ENCODE measurements at places on chromosomes 4 and X.
A peak's percentile ranks its signal among the peaks of the same experiment; 100 is the strongest.

DNA sequence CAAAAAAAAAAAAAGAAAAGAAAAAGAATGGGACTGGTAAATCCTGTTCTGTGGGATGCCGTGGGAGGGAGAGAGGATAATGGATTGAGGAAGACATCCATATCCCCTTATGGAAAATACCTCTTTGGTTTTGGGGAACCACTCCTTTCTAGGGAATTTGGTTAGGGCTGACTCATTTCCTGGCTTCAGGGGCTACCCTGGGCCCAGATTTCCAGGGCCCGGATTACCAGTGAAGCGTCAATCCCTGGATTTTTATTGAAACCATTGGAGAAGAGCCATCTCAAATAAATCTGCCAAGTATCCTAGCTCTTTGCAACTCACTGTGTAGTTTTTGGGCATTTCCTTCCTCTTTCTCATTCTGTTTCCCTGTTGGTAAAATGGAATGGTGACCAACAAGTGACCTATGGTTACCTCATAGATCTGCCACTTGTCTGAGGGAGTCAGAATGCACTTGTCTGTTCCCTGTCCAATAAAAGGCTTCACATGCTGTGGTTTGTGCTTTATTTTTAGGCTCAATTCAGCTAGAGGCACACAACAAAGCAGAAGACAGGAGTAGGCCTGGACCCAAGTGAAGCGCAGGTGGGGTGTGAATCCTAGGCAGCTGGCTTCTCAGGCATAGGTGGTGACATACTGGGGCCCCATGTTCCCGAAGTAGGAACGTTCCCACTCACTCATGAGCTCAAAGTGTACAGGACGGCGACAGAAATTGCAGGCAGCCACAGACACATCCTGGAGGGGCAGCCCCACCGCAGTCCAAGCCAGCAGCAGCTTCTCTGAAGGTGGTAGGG, 8.6 kb downstream of the APEX2 start:
- no peak for DNase-seq

DNA sequence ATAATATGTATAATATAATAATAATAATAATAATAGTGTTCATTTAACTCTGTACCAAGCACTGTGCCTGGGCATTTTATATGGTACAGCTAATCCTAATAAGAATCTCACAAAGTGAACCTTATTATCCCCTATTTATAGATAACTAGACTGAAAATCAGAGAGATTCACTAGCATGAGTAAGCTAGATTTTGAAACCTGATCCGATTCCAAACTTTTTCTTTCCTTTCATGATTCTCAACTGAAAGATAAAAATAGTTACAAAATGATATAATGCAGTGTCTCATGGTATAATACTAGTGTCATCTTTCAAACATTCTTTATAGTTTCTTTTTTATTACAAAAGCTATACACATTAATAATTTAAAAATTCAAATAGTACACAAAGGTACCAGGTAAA, 55.9 kb upstream of the RNF128 start:
- DNase-seq = no peak

DNA sequence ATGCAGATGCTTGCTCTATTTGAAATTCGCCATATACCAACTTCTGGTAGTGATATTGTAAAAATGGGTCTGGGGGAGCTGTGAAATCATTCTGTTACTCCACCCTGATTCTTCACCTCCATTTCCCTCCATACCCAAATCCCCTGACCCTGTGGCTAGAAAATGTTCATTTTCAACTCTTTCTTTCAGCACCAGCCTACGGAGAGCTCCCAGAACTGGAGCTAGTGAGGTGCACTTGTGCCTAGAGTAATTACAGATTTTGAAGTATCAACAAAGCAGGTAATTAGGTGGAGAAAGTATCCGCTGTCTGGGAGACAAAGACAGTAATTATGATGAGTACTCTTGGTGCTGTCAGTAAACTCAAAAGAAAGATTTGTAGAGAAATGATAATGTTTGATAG, 8.1 kb downstream of the ARHGAP36 start:
- DNase-seq = no peak

DNA sequence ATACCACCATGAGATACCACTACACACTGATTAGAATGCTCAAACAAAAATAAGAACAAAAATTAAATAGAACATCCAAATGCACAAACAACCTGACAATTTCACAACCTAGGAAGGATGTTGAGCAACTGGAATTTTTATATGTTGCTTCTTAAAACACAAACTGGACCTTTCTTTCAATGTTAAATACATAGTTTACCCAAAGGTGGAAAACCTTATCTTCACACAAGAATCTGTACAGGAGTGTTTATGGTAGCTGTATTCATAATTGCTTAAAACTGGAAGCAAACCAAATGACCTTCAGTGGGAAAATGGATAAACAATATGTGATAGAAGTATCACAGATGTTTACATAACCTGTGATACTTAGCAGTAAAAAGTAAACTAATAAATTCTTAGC, 573.8 kb downstream of the MAGEB5 start:
- DNase-seq = no peak

DNA sequence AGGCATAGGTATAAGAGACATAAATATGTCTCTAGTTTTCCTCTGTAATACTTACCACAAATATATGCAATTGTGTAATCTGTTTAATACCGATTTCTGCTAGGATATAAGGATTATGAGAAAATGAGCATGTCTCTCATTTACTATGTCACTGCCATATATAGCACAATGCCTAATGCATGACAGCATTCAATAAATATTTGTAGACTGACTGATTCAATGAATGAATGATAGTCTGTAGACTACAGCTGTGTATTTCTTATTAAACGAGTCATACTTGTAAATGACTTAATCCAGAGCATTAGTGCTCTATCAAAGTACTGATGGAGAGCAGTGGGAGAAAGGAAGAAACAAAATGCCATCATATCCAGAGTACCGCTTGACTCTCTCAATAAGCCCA, 175.6 kb downstream of the PPP3CA start:
- DNase-seq = no peak

DNA sequence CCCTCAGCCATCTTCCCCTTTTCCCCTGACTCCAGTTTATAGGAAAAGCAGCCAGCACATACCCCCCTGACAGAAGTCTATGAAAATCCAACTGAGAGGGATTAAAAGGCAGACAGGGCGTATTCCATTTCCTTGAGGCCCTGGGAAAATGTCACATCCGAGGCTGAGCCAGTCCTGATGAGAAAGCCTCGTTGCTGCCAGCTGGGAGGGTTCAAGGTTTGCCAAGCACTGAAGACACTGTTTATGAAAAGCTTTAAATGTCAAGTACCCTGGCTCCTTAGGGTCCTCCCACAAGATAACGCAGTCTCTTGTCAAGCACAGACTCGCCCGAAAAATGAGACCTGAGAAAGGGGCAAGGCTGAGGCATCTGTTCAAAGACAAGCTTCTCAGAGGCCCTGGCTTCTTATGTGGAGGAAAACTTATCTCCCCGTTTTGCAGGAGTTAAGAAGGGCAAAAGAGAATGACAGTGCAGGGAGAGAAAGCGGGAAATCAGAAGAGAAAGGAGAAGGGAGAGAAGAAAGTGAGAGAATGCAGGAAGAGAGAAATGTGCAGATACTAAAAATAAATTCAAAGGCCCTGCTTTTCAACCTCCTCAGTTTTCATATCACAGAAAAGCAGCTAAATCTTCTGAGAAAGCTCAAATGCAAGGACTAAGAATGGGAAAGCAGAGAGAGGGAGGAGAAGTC, 44.7 kb downstream of the SCD5 start:
- no peak for DNase-seq

GRCh38 chr4:67282749-67283148, 262.6 kb downstream of the CENPC start:
- DNase-seq = no peak

- DNase-seq = no peak
These were observed 177.4 kb upstream of the SCML1 start for GRCh38 chrX:17559728-17560379.

- DNase-seq = no peak
These were observed 40.2 kb downstream of the KDM5C start for GRCh38 chrX:53184836-53185235.

DNA sequence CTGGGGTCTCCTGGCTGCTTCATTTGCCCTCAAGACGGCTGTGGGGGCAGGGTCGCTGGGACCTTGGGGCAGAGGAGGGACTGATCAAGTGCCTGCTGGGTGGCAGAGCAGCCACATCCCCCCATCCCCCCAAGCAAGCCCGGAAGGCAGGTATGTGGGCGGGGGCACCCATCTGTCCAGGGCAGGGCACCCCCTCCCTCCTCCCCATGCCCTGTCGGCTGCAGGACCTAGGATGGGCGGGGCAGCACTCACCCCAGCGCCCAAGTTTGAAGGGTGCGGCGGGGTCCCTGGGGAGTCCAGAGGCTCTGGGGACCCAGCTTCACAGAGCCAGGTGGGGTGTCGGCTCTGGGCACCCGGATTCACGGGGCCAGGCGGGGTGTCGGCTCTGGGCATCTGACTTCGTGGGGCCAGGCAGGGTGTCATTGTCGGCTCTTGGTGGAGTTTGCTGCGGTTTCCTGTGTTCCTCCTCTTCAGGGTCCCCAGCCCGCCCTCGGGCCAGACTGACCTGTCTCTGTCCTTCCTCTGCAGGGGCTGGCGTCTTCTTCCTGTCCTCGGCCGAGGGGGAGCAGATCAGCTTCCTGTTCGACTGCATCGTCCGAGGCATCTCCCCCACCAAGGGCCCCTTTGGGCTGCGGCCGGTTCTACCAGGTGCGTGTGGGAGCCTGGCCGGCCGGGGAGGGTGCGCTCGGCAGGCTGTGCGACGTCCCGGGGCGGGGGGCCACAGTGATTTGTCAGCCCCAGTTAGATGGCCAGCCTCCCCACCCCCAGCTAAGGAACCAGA, 22.1 kb downstream of the DOK7 start:
- DNase-seq = no peak

DNA sequence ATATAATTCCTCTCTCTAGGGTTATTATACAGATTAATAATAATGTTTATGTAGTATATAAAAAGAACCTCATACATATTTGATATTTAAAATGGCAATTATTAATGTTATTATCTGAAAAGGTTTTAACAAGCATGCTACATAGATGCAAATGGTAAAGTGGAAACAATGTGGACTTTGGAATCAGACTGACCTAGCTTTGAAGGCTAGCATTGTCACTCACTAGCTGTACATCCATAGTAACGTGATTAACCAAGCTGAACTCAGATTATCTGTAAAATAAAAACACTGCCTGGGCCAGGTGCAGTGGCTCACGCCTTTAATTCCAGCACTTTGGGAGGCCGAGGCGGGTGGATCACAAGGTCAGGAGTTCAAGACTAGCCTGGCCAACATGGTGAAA, 233.7 kb upstream of the SPRY1 start:
- no peak for DNase-seq

- DNase-seq = no peak
These were observed 46.5 kb downstream of the RFC1 start for GRCh38 chr4:39319676-39320075.

GRCh38 chrX:74923942-74924448, 1.3 kb downstream of the NEXMIF start:
- no peak for DNase-seq

- DNase-seq = no peak
These were observed 216.8 kb downstream of the AFAP1 start for GRCh38 chr4:7722766-7723387.

- DNase-seq = no peak
These were observed 138.9 kb upstream of the INPP4B start for GRCh38 chr4:142984871-142985585.

- no peak for DNase-seq
These were observed 117.1 kb downstream of the FAM53A start for GRCh38 chr4:1566838-1567518.

GRCh38 chr4:14787894-14788293, 214.4 kb upstream of the CPEB2 start:
- no peak for DNase-seq

GRCh38 chrX:48918643-48919340, at the start of gene PIM2:
Gene PIM2, minus strand, starts transcription at chrX:48919024. Its CDS starts 190 bp downstream, at chrX:48918834.
- DNase-seq = peak; percentile 80

DNA sequence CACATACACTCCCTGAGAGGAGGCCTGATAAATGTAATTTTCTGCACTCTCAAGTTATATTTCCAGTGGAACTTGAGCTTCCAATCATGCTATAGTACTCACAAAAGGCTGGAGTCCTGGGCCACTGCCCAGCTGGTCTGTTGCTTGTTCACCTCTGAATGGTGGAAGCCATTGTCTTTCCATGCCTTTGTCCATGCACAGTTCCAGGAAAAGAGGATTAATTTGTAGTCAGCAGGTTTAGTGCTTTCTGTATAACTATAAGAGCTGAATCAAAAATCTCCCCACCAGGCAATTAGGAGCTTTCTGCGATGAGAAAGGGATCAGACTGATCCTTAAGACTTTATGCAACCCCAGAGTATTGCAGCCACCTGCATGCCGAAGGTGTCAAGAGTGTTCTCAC, 195.4 kb upstream of the PGRMC2 start:
- DNase-seq = no peak

DNA sequence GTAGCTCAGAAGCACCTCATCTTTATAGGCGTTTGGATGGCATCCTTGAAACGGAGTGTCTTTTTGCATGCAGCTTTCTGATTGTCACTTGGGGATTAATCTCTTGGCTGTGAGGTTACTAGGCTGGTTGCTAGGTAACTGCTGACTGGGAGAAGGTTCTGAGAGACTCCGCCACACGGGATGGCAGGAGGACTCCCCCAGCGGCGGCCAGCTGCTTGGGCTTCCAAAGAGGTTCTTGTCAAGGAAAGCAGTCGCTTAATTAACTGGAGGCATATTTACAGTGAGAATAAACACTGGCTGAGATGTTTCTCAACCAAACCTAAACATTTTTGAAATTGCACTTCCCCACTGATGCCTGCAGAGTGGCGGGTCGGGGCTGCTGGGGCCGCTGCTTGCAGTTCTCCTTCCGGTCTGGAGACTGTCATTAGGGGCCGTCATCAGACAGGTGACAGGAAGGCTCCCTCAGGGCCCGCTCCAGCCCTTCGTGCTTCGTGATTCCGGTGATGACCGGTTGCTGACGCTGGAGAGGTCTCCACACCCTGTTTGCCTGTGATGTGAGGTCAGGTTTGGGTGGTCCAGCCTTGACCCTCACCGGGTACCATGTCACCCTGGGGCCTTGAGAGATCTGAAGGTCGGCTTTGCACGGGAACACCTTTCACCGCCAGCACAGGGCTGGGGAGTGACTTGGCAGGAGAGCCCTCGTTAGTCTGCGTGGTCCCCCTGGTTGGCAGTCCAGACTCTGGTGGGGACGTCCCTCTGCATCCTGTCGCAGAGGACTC, 9.1 kb downstream of the NSG1 start:
- DNase-seq = no peak

- no peak for DNase-seq
These were observed 86.0 kb downstream of the RTL5 start for GRCh38 chrX:72045552-72046277.

GRCh38 chr4:57430726-57431125, 320.5 kb upstream of the IGFBP7 start:
- DNase-seq = no peak

DNA sequence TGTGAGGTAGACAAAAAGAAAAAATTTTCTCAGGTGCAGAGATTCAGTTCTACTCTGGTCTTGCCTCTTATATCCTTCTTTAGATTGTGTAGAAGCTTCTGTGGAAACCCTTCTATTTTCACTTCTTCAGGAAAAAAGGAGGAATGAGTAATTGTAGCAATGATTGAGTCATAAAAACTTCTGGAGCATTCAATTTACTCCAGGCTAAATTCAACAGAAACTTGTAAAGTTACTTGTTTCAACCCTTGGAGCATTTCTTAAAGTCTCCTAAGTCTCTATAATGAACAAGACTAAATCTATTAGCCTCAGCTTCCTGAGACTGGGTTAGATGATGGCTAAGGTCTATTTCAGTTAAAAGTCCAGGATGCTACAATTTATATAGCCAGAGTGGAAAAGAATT, 29.9 kb downstream of the BOD1L1 start:
- no peak for DNase-seq

GRCh38 chr4:98517218-98518021, 141.0 kb downstream of the TSPAN5 start:
- DNase-seq = no peak

GRCh38 chr4:1685235-1686150, 1.4 kb upstream of the FAM53A start:
- no peak for DNase-seq

Data from activated CD8-positive, alpha-beta memory T cell treated with anti-CD3 and anti-CD28 coated beads for 1 hour (primary cell).